ENCODE measurements at places on chromosomes 1 and 21.

GRCh38 chr1:205535866-205536758 lies 31.6 kb downstream of the CDK18 start:
- DNase-seq: no peak

DNA sequence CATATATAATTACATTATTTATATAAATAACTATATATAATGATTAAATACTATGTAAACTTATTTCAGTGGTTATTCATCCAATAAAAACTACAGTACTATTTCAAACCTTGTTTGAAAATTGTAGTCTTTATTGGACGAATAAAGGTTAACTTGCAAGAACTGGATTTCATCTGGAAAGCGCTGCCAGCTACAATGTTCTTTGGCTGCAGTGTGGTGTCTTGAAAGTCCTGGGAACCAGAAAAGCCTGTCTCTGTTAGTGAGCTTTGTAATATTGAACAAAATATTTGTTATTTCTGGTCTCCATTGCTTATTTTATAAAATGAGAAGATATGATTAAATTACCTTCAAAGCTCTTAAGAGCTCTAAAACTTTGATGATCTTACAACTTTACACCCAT lies 763.6 kb downstream of the ADGRL2 start:
- no peak for DNase-seq

DNA sequence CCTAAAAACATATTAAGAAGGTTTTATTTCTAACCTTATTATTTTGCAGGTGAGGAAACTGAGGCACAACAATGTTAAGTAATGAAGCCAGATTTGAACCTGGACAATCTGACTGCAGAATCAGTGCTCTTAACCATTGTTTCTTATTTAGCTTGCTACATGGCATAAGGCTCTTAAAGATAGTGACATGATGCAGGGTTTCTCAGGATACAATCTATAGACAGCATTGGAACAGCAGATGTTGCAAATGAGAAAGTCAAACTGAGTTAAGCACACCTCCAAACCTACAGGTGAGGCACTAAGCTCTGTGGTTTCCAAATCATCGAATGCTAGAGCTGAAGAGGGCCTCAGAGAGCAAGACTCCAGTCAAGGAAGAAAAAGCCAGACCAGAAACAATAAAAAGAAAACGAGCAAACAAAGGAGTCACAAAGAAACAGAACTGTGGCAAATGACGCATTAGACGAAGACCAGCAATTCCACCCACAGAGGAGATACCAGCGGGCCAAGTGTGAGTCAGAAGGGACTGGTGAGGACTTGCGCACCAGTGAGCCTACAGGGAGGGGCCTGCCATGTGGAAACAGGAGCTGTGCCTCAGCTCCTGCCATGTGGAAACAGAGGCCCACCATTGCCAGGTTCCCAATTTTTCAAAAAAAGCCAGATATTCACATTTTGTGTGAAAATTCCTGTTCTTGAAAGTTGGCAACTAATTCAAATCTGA lies 14.4 kb downstream of the CD58 start:
- peak; percentile 54 for DNase-seq

- DNase-seq: peak; percentile 62
These were observed 178.8 kb upstream of the ARHGEF16 start for GRCh38 chr1:3275471-3276340.

DNA sequence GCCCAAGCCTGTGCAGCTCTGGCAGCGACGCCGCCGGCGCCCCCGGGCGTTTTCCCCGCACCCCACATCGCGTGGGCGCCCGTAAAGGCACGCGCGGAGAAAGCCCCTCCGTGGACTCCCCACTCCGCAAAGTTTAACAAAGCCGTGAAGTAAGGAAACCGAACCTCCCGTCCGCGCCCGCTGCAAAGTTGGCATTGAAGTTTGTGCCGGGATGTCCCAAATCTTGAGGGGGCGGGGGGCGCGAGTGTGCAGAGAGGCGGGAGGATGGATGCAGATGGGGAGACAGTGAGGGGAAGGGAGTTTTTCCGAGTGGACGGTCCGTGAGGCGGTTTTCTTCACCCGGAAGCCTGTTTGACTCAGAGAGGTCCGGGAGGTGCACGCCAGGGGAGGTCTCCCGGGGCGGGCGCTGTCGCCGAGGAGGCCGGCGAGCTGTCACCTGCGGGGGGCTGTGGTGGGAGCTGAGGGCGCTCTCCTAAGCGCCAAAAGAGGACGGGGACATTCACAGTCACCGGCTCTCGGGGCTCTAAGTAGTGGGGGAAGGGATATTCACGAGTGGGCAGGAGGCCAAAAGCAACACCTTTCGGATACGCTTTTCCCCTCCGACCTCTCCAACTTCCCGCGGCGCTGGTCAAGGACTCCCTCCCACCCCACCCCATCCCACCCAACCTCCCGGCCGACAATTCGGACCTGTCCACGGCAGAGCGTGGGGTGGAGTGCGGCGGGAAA lies 1.3 kb downstream of the WLS start:
- DNase-seq: peak; percentile 41

GRCh38 chr1:41041614-41042270 lies 20.2 kb upstream of the SLFNL1 start:
- no peak for DNase-seq

DNA sequence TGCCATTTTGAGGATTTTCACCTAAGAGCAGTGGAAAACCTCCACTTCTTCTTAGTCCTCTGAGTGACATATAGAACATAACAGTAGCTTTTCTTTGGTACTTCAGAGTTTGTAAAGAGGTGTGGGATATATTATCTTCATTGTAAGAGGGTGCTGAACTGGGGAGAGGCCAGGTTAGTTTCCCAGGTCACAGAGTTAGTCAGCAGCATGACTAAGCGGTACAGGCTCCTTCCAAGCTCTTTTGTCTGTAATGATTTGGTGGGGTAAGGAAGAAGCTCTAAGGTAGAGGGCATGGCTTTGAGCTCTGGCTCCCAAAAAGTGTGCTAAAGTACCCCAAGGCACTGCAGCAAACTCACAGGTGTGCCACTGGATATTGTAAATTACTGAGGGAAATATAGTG lies 325.0 kb upstream of the PLXNA2 start:
- DNase-seq: no peak

- no peak for DNase-seq
These were observed 29.2 kb downstream of the C1orf185 start for GRCh38 chr1:51131185-51131584.

- no peak for DNase-seq
These were observed 47.3 kb downstream of the NEGR1 start for GRCh38 chr1:72235062-72235461.

- no peak for DNase-seq
These were observed 569 bp downstream of the RNF207 start for GRCh38 chr1:6206520-6206855.

GRCh38 chr1:201605385-201606010 lies 66.6 kb downstream of the NAV1 start:
- peak; percentile 52 for DNase-seq

Measured in EH (cell line).